ENCODE measurements at places on chromosomes 6 and 20. TPM values are rescaled to one million over a fixed set of nuclear protein-coding genes. Genes with fewer than 3 reads are reported as not detected.

The ZFP57 gene
- not detected for polyA plus RNA-seq

The MAFB gene
- polyA plus RNA-seq, result 6.4 TPM

The KCNK15 gene
- polyA plus RNA-seq, result 0.22 TPM

The CUL7 gene
- polyA plus RNA-seq, result 5.6 TPM

The MYO6 gene
- polyA plus RNA-seq, result 9.7 TPM

The ID1 gene
- 551 TPM for polyA plus RNA-seq

The VWA7 gene
- 2.2 TPM for polyA plus RNA-seq

The CASS4 gene
- polyA plus RNA-seq, result 0.37 TPM

The UST gene
- 2.6 TPM for polyA plus RNA-seq

The PNLDC1 gene
- polyA plus RNA-seq, result 0.09 TPM

The PCSK2 gene
- polyA plus RNA-seq, result 0.44 TPM

The CTCFL gene
- not detected for polyA plus RNA-seq
